ENCODE measurements at places on chromosomes 3 and 15.
A peak's percentile ranks its signal among the peaks of the same experiment; 100 is the strongest.

- DNase-seq: no peak
Measured at GRCh38 chr3:80697291-80697690, 929.5 kb upstream of the ROBO1 start.

DNA sequence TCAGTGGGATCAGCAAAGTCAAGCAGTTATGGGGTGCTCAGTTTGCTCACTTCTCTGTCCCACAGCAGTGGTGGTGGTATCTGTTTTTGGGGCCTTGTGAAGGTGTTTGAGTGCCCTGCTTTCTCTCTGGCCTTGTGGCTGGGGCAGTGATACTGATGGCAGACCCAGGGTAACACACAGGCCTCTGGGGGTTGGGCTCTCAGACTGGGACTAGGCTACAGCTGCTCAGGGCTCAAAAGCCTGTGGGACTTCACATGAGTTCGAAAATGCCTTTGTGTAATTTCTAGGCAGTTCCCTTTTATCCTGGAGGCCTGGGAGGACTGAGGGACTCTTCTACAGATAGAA is 75.3 kb downstream of the STXBP5L start:
- DNase-seq: no peak

- no peak for DNase-seq
Measured at GRCh38 chr3:118943597-118943996, 91.0 kb downstream of the IGSF11 start.

GRCh38 chr3:76063019-76063418 is 277.7 kb upstream of the ZNF717 start:
- no peak for DNase-seq

DNA sequence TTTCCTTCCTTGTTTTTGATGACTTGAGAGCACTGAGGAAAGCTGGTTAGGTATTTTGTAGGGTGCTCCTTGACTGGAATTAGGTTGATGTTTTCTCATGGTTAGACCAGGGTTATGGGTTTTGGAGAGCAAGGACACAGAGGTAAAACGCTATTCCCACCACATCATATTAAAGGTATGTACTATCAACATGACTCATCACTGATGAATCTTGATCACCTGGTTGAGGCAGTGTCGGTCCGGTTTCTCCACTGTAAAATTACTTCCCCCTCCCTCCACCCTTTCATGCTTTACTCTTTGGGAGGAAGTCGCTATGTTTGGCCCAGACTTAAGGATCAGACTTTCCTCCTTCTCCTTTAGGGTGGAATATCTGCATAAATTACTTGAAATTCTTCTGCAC is 201.6 kb downstream of the EDEM1 start:
- DNase-seq: no peak

DNA sequence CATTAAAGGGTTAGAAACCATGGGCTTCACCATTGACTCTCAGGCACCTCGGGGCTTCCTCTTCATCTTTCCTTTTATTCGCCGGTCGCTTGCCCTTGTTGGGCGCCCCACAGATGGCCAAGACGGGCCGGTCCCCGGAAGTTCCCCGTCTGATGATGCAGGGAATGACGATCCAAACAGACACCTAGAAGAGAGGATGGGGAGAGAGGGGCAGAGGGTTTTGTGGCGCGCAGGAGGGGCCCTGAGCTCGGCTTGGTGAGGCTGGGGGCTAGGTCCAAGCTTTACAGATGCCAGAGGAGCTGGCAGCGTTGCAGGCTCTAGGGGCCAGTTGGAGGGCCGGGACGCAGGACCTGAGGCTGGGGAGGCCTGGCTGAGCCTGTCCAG is 532 bp upstream of the ESYT3 start:
- DNase-seq: no peak

DNA sequence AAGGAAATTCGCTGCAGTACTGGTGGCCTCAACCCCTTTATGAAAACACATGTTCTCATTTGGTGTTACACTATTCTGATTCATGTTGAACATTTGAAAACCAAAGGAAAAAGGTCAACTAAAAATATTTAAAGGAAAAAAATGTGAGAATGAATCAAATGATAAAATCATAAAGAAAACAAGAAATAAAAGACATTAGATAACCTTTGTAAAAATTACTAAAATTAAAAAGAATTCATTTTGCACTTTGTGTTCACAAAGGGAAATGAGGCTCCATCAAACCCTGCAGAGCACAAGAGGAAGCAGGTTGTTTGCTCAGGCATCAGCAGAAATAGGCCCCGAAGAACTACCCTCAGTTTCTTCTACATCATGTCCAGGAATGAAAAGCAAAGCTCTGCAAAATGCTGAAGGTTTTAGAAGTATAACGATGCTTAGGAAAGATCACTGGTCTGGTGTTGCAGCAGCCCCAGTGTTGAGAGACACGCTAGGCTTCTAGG is 41.2 kb downstream of the MAP4 start:
- DNase-seq: no peak

DNA sequence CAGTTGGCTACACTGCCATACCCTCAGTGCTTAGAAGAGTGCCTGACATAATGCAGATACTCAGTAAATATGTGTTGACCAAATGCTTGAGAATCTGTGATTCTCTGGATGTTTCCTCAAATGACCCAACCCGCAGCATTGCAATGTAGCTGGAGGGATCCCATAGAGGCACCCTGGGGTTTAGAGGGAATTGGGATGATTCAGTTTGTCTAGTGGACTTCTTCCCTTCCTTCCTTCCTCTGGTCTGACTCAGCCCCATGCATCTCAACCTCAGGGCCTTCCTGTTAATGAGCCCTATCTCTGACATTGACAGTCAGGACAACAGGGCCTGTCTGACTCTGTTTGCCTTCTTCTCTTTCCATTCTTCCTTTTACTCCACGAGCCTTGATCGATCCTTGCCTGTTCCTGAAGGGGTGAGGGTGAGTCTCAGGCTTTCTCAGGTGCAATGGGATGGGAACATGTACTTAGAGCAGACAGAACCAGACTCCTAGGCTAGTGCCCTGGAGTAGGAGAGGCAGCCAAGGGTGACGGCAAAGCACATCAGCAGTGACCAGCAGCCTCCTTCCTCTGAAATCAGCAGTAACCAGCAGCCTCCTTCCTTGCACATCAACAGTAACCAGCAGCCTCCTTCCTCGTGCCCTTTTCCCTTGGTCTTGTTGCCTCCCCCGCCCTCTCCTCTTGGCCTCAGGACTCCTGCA is 78.2 kb downstream of the DGKG start:
- DNase-seq: no peak

DNA sequence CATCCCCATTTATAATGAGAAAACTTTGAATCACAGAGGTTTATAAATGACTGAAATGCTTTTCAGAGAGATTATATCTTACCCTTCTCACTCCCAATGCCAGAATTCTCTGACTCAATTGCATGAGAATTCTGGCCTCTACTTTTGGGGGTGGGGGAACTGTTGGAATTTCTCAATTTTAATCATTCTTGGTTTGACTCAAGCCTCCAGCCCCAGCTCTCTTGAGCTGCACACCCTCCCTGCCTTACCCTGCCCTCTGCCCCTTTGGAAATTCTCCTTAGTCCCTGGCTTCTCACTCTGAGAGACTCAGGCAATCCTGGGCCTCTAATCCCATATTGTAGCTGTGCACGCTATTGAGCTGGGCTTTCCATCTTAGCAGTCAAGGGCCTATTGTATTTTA is 44.2 kb downstream of the ZNF589 start:
- no peak for DNase-seq

DNA sequence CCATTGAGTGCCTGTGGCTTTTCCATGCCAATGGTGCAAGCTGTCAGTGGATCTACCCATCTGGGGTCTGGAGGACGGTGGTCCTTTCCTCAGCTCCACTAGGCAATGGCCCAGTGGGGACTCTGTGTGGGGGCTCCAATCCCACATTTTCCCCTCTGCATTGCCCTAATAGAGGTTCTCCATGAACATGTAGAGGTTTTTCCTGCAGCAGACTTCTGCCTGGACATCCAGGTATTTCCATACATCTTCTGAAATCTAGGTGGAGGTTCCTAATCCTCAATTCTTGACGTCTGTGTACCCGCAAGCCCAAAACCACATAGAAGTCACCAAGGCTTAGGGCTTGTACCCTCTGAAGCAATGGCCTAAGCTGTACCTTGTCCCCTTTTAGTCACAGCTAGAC is 703.1 kb downstream of the MCTP2 start:
- DNase-seq: no peak

- DNase-seq: no peak
Measured at GRCh38 chr3:20095470-20095869, 55.2 kb downstream of the KAT2B start.

DNA sequence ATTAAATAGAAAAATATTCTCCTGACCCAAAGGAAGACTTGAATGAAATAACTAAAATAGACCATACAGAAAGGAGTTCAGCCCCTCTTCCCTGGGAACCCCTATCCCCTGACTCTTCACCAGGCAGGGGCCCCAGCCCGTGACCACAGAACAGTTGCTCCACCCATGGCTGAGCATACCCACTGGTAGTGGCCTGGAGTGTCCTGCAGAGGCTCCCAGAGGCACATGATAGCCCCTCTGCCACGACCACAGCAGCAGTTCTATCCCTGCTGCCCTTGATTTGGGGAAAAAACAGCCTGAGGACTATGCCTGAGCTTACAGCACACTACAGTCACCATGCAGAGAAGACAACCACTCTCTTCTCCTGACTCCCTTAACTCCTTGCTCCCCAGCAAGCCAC is 31.8 kb downstream of the TTC14 start:
- no peak for DNase-seq

DNA sequence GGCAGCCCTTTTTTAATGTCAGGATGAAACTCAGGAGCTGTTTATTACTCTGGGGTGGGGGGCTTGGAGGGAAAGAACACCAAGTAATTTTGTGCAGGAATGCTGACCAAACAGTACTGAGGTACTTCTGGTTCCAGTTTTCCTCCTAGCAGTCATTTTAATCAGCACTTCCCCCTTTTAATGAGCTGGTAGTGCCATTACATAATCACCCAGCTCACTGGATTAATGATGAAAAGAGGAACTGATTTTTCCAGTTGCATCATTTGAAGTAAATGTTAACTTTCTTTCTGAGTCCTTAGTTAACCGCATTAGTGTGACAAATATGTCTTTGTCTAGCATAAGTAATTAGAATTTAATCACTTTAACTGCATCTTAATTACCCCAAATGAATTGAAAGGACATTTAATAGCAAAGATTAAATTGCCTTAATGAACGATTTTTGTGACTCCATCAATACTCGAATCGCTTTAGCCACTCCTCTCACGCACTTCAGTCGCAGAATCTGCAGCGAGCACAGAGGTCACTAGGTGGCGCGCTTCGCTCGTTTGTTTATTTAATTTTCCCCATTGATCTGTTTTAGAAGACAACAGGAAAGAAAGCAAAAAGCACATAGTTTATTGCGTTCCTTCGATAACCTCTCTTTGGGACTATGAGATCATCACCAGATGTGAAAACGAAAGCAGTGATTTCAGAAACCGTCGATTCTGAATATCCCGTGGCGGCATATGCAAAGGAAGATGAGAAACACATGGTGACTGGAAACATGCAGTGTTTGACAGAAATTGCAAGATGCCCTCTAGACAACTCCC is 9.8 kb downstream of the ONECUT1 start:
- peak; percentile 28 for DNase-seq

- DNase-seq: no peak
Measured at GRCh38 chr3:20700714-20701113, 514.7 kb upstream of the SGO1 start.

Data from T-helper 22 cell (primary cell).